ENCODE measurements at places on chromosomes 2 and 18.
A peak's percentile ranks its signal among the peaks of the same experiment; 100 is the strongest.

DNA sequence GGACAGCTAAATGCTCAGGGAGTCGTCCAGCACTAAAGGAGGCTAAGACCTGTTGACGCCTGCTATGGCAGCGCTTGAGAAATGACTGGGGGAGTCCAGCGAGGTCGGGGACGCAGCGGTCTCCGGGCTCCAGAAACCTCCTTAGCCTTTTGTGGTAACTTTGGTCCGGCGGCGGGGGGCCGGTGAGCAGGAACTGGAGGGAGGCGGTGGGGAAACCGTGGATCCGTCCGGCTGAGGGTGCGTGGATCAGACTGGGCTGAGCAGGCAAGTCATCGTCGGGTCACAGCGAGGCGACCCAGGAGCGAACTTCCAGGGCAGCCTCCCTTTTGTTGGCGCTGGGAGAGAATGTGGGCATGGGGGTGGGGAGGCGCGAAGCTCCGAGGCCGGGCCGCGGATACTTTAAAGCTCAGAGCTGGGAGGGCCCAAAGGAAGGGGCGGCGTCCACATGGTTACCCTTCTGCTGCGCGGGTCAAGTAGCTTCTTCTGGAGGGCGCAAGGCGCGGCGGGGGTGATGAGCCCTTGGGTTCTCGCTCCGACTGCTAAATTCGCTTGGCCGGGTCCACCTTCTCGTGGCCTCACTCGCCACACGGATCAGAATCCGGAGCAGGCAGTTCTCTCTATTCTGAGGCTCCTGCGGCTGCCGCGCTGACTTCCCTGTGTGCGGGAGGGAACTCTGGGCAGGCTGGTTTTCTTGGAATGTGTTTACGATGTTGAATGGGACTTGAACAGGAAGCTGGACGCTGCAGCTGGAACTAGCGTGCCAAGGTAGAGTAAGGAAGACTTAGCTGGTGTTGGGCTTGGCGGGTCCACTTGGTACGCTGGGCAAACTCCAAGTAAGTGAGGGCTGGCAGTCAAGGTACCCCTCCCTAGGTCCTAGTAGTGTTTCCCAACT, 920 bp downstream of the GULP1 start:
- DNase-seq: peak; percentile 96

DNA sequence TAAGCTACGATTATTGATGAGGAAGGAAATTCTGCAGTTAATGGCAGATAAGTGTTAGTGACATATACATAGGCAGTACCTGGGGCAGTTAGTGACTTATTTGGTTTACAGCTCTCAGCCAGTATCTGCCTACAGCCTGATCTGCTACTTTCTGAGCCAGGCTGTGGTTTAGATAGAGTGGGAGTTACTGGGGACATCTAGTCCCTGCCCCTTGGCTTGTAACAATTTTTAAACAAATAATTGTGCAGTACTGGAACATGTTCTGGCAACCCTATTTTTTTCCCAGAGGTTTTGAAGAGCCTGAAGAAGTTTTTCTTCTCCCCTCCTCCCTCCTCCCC, 2.3 kb downstream of the KIF5C start:
- no peak for DNase-seq

GRCh38 chr2:233810385-233810784, 32.3 kb downstream of the MROH2A start:
- no peak for DNase-seq

DNA sequence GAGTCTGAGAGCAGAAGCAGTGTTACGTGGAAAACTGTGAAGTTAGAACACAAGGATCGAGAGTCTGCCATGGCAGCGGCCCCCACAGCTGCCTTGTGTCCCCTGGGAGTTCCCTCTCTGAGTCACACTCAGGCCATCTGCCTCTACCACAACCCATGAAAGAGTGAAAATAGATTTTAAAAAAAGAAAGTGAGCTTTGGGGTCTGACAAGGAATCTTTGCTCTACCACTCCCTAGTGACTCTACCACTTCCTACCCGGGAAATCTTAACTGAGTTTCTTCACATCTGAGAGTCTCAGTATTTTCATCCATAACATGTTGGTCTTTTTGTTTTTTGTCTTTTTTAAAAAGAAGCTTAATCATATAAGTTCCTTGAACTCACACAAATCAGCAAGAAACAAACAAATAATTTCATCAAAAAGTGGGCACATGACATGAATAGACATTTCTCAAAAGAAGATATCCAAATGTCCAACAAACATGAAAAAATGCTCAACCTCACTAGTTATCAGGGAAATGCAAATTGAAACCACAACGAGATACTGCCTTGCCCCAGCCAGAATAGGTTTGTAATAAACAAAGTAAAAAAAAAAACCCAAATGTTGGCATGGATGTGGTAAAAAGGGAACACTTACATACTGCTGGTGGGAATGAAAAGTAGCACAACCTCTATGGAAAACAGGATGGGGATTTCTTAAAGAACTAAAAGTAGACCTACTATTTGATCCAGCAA, 2.4 kb upstream of the MSGN1 start:
- DNase-seq: no peak

DNA sequence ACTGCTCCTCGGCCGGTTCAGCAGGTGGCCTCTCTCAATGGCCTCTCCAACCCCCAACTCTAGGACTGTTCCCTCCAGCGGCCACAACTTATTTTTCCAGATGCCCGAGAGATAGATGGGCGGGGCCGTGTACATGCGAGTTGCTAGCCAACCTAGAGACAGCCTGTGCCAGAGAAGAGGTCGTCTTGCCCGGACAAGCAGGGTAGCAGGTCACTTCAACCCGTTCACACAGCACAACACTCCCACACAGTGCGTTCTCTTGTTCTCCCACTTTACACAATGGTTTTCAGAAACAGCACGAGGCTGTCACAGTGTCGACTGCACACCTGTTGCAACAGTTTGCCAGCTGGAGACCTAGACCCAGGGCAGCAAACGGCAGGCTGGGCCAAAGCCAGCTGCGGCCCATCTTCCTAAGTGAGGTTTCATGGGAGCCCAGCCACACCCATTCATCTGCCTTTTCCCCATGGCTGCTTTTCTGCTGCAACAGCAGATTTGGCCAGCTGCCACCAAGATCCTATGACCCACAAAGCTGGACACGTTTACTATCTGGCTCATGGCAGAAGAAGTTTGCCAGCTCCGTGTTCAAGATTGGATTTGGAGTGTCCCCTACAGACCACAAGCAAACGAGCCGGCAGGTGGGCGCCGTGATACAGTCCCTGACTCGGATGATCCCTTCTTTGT, 7.3 kb upstream of the PRLH start:
- no peak for DNase-seq

GRCh38 chr18:6625481-6625880, 104.0 kb upstream of the ARHGAP28 start:
- no peak for DNase-seq

- DNase-seq: peak; percentile 23
Observed at GRCh38 chr2:134988994-134989605, 58.1 kb downstream of the MAP3K19 start.

DNA sequence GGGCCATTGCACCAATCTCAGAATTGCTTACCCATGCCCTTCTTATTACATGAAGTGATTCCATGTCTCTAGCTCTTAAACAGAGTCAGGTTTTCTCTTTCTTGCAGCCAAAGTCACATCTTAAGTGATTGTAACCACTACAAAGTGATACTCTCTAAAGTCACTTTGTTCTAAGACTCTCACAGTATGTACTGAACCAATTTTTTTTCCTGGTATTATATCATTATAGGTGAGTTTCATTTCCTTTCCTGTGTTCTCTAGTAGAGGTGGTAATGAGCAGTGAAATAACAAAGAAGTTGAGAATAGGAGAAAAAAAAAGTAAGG, 66.3 kb upstream of the DARS1 start:
- no peak for DNase-seq

DNA sequence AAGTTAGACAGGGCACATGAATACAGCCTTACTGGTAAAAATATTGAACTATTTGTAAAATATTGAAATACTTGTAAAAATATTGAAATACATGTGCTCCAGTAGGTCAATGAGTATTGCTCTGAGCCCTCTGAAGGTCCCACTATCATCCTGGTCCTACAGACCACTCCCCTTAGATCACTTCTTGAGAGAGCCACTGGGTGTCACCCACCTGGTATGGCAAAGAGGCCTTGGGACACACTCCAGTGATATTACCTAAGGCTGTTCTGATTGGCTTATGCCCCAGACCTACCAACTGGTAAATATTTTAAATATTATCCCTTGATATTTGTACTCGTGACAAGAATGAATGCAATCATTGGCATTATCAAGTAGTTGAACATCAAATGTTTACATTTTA, 5.0 kb downstream of the THSD7B start:
- DNase-seq: no peak

DNA sequence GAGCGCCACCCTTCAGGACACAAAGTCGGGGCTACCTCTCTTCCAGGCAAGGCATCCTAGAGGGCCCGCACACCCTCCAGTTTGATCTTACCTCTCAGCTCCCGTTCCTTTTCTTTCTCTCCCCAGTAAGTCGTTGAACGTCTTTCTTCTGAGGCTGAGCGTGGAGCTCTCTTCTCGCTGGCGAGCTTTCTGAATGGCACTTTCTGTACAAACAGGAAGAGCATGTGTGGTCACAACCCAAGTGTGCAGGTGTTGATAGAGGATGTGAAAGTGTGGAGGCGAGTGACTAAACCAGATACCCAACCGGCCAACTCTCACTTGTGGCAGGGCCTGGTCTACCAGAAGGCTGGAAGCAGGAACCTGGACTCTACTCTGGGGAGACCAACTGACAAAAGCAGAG, at the start of gene AFF3:
TSS of gene AFF3 (minus strand) at position 198 of the 400 bp plus-strand sequence. CDS start 38,136 bp downstream, outside the sequence.
- DNase-seq: no peak

DNA sequence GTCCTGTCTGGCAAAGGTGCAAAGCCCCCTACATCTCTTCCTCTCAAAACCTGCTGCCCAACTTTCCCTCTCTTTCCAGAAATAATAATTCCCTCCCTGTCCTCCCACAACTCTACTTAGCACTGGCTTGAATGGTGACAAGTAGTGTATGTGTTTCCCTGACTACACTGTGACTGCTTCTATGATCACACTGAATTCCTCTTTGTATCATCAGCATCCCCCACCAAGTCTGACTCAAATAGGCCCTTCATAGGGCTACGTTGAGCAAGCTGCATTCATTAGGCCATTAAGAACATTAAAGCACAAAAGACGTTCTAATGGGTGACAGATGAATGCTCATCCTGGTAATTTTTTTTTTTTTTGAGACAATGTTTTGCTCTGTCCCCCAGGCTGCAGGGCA, 13.7 kb upstream of the ST3GAL5 start:
- DNase-seq: no peak

GRCh38 chr2:61786876-61787275, 67.0 kb downstream of the FAM161A start:
- no peak for DNase-seq

- DNase-seq: no peak
Observed at GRCh38 chr2:229980431-229981184, 58.3 kb downstream of the FBXO36 start.

DNA sequence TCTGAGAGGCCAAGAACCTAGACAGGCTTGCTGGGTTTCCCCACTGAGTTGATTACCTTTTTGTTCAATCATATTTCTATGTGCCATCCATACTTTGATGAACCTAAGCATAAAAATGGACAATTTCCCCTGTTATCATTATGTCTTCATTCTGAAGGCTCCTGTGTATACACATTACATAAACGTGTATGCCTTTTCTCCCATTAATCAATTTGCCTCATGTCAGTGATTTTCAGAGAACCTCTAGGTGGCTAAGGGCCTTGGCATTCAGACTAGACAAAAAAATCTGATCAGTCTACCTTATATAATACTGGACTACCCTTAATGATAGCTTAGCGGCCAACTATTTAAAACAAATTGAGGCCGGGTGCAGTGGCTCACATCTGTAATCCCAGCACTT, 4.1 kb upstream of the PEX13 start:
- no peak for DNase-seq

DNA sequence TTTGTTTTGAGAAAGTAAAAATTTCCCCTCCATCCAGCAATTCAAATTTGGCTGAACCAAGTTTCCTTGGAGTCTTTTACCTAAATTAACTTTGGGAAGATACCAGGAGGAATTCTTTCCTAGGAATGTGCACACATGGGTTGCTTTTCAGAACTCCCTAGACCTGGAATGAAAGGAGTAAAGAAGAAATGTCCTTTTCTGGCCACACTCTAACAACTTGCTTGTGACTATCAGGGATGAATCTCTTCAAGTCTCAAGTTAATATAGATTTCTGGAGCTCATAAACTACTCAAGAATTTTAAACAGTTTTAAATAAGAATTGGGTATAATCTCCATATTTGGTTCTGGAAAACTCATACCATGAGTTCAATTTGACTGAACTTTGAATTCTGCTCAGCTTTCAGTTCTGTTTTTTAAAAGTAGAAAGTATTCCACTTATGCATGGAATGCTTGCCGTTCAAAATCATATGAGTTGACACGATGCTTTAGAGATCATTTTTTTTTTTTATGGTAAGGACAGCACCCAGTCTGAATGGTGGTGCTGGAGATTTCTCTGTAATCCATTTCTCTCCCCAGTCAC, 7.7 kb downstream of the RASGRP3 start:
- DNase-seq: no peak

- DNase-seq: no peak
Observed at GRCh38 chr2:176997792-176998169, 214.8 kb upstream of the HNRNPA3 start.

DNA sequence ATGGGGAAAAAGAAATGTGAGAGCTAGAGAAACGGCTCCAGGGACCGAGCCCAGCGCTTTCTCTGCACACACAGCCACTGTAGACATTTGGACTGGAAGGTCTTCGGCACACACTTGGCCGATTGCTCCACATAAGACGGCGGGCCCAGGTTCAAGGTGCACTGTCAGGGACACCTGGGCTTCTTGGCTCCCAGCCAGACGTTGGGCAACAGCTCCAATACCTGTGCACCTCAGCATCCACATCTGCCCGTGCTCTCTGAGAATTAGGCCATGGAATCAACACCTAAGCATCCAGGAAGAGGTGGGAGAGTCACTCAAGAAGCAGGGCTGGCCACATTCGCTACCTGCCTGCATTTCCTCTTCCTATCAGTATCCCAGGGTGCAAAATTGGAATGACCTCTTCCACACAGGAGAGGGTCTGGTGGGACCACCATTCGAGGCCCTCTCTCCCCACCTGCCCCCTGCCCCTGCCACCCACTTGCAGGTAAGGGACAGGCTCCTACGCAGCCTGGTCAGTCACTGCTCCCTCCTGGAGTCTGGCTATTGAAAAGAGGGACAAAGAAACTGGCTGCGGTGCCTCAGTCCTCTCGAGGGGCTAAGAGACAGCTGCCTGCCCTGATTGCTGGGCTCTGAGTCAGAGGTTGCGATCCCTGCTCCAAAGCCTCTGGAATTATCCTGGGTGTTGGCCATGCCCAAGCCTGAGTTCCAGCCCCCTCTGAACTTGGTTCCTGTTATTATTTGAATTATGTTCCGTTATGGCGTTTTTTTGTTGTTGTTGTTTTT, 40.1 kb upstream of the TAF1B start:
- DNase-seq: no peak

GRCh38 chr2:176106581-176107539, at the start of gene HOXD11:
TSS of gene HOXD11 (plus strand) at chr2:176107280. CDS start at chr2:176107356, 76 bp downstream.
- DNase-seq: no peak

- no peak for DNase-seq
Observed at GRCh38 chr2:149709496-149710263, 122.1 kb upstream of the MMADHC start.

DNA sequence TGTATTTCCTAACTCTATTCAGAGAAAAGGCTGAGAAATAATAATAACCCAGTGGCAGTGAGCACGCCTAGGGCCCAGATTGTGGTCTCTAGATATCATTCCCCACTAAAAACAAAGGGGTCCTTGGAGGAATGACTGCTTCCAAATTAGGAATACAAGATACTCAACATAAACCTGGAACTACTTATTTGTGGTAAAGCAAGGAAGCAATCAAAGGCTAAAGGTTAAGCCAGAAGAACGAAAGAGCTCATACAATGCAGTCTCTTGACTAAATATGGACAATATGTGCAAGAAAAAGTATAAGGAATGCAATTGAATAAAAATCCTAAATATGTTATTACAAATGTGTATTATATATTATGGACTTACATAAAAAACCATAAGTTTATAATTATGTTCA, 253.5 kb upstream of the NRP2 start:
- no peak for DNase-seq

Measured in H4 (cell line).